ENCODE measurements at places on chromosomes 5 and 9. TPM values are rescaled to one million over a fixed set of nuclear protein-coding genes. Genes with fewer than 3 reads are reported as not detected.

DNA sequence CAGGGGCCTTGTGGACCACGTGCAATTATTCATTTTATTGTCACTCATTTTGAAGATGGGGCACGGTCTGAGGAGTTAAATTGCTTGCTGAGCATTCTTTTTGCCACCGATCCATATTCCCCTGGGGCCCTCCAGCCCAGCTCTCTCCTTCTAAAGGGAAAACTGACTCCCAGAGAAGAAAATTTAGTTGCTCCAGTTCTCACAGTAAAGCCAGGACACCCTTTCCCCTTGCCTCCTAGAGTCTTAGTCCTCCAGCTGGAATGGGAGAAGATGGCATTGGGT is 1.0 kb upstream of the PANK3 start:
- no peak for DNase-seq
- H3K4me3 ChIP-seq: peak overlapping the region; percentile 84
- peaks cover 8% of the 10 kb centered on the region for H3K36me3 ChIP-seq
- peaks cover 29% of the 10 kb centered on the region for H3K4me1 ChIP-seq

GRCh38 chr9:110994771-110995241 is 43.5 kb downstream of the LPAR1 start:
- no peaks in the 10 kb centered on the region for H3K36me3 ChIP-seq
- H3K27me3 ChIP-seq: peaks cover 2% of the 10 kb centered on the region
- H3K4me3 ChIP-seq: no peak overlapping the region

- no peaks in the 10 kb centered on the region for H3K27me3 ChIP-seq
- peaks cover 57% of the 10 kb centered on the region for H3K36me3 ChIP-seq
- no peak overlapping the region for H3K4me3 ChIP-seq
- H3K4me1 ChIP-seq: peaks cover 69% of the 10 kb centered on the region
Observed at GRCh38 chr5:151132963-151133362, 24.6 kb downstream of the ANXA6 start.

DNA sequence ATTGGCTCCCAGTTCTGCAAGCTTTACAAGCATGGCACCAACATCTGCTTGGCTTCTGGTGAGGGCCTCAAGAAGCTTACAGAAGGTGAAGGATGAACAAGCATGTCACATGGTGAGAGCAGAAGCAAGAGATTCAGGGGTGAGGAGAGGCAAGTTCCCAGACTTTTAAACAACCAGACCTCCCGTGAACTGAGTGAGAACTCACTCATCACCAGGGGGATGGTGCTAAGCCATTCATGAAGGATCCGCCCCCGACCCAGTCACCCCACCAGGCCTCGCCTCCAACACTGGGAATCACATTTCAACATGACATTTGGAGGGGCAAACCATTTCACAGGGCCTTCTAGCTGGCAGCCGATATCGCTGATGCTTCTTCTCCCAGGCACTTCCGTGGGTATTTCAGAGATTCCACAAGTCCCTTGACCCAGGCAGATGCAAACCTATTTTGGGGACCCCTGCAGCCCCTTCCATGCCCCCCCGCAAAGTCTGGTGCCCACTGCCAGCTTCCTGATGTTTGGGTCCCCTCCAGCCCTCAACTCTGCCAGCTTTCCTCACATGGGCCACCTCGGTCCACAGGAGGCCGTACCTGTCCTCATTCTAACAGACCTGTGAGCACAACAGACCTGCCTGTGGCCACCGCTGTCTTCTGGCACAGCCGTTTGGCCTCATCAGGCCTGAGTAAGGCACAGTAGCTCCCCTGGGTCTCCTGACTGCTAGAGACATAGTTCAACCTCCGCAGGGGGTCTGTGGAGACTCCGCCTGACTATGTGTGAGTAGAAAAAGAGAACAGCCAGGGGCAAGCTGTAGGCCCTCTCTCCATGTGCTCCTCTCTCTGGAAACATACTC is 60.7 kb upstream of the ANGPTL2 start:
- H3K4me1 ChIP-seq: no peaks in the 10 kb centered on the region
- no peaks in the 10 kb centered on the region for H3K36me3 ChIP-seq
- H3K27me3 ChIP-seq: no peaks in the 10 kb centered on the region
- no peak overlapping the region for H3K4me3 ChIP-seq
- H3K27ac ChIP-seq: no peak overlapping the region

RUSC2 gene
- total RNA-seq: 4.0 TPM

- peaks cover 21% of the 10 kb centered on the region for H3K27me3 ChIP-seq
- peaks cover 33% of the 10 kb centered on the region for H3K4me1 ChIP-seq
- H3K4me3 ChIP-seq: no peak overlapping the region
- H3K36me3 ChIP-seq: no peaks in the 10 kb centered on the region
- no peak overlapping the region for H3K27ac ChIP-seq
- DNase-seq: peak; percentile 60
Observed at GRCh38 chr9:1880038-1880565, 135.0 kb upstream of the SMARCA2 start.

GRCh38 chr5:36079200-36079781 is 12.6 kb upstream of the UGT3A2 start:
- H3K4me1 ChIP-seq: no peaks in the 10 kb centered on the region
- no peaks in the 10 kb centered on the region for H3K36me3 ChIP-seq
- no peak overlapping the region for H3K27ac ChIP-seq
- H3K4me3 ChIP-seq: no peak overlapping the region
- peaks cover 11% of the 10 kb centered on the region for H3K27me3 ChIP-seq
- DNase-seq: peak; percentile 47

GRCh38 chr5:122101636-122102285 is 23.7 kb upstream of the LOX start:
- no peaks in the 10 kb centered on the region for H3K4me1 ChIP-seq
- no peak overlapping the region for H3K27ac ChIP-seq
- no peaks in the 10 kb centered on the region for H3K36me3 ChIP-seq

DNA sequence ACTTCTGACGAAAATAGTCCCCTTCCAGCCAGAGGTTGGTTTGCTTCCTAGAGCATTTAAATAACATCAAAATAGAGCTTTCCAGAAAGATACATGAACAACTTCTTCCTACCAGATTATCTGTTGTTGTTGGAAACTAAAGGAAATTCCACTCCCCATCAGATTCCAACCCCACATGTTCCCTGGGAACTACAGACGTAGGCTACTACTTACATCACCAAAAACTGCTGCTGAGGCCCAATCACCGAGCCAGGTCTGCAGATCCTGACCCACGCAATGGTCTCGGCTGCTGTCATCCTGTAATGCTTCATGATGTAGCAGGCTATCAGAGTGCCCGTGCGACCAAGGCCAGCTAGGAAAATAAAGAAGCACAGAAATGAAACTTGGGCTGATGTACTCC is 73.4 kb downstream of the HABP4 start:
- H3K4me3 ChIP-seq: no peak overlapping the region
- peaks cover 20% of the 10 kb centered on the region for H3K4me1 ChIP-seq
- no peak for DNase-seq
- H3K27me3 ChIP-seq: no peaks in the 10 kb centered on the region
- no peaks in the 10 kb centered on the region for H3K36me3 ChIP-seq

WNT8A gene
- not detected for total RNA-seq

PCDHGB1 gene
- not detected for total RNA-seq

- peaks cover 2% of the 10 kb centered on the region for H3K27me3 ChIP-seq
- no peaks in the 10 kb centered on the region for H3K36me3 ChIP-seq
- no peak overlapping the region for H3K27ac ChIP-seq
- DNase-seq: no peak
Observed at GRCh38 chr9:99749641-99750040, 72.0 kb upstream of the NR4A3 start.

DNA sequence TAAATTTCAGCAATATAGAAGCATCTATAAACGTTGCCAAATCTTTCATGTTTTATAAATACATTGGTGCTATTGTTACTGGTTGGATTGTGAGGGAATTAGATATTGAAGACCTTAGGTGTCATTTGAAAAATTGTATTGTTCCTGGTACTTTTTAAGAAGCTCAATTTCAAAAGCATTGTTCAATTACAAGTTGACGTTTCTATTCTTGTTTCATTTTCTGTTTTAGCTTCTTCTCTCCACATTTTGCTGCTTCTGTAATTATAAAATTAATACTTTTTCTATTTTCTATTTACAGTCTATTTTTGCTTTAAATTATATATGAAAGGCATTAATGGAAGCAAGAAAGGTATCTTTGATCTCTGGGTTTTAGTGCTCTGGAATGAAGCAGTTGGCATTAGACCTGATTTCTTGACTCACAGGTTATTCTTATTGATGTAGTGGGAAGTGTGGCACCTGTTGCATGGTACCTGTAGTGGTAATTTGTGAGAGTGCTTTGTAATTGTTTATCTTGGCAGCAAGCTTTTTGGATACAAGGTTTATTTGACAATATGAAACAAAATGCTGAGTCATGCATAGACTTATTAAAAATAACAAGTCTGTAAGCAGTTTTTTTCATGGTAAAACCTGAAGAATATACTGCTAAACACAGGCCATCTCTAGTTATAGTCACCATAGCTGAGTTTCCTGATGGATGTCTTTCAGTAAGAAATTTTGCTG is 13.2 kb downstream of the MACIR start:
- DNase-seq: no peak
- peaks cover 8% of the 10 kb centered on the region for H3K4me1 ChIP-seq
- H3K4me3 ChIP-seq: no peak overlapping the region
- no peak overlapping the region for H3K27ac ChIP-seq
- H3K36me3 ChIP-seq: peaks cover 14% of the 10 kb centered on the region

ENC1 gene
- 0.74 TPM for total RNA-seq

DNA sequence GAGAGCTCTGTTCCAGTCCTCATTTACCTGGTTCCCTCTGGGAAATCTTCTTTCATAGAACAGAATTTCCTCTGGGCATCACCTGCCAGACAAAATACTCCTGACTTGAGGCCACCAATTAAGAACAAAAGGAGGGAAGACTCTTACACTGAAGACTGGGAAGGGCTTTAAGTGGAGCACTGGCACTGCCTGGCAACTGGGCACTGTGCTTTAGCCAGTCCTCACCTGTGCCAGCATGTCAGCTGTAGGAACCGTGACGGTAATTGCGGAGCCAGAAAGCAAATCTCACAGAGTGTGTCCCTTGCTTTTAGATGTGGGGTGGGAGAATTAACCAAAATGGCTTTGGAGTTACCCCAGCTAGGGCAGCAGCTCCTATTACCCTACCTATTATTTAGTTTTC is 40.6 kb downstream of the FAM219A start:
- H3K4me1 ChIP-seq: no peaks in the 10 kb centered on the region
- H3K27me3 ChIP-seq: no peaks in the 10 kb centered on the region
- H3K4me3 ChIP-seq: no peak overlapping the region
- no peaks in the 10 kb centered on the region for H3K36me3 ChIP-seq
- no peak overlapping the region for H3K27ac ChIP-seq
- no peak for DNase-seq

TNC gene
- 0.05 TPM for total RNA-seq

GRCh38 chr9:113536483-113537228 is 73.1 kb downstream of the RGS3 start:
- no peak for DNase-seq
- H3K36me3 ChIP-seq: no peaks in the 10 kb centered on the region
- no peaks in the 10 kb centered on the region for H3K27me3 ChIP-seq
- H3K27ac ChIP-seq: no peak overlapping the region
- no peaks in the 10 kb centered on the region for H3K4me1 ChIP-seq

PCDHGA12 gene
- not detected for total RNA-seq

DNA sequence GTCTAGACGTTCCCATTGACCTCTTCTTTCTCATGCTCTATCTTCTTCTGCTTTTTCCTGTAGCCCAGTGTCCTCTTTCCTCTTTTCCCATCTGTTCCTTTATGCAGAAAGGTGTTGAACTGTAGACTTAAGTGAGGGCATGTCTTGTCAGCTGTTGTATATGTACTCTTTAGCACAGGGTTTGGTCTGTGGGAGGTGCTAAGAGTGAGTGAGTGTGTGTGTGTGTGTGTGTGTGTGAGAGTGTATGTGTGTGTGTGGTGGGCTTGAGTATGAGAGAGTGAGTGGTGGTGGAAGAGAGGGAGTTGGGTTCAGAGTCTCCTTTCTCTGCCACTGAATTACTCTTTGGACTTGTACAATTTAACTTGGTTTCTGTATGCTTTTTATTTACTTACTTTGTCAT is 10.3 kb upstream of the ROPN1L start:
- DNase-seq: no peak
- H3K27me3 ChIP-seq: no peaks in the 10 kb centered on the region
- peaks cover 36% of the 10 kb centered on the region for H3K36me3 ChIP-seq
- peaks cover 6% of the 10 kb centered on the region for H3K4me1 ChIP-seq
- H3K27ac ChIP-seq: peak overlapping the region; percentile 25

ORM1 gene
- not detected for total RNA-seq

TSSK1B gene
- not detected for total RNA-seq

- no peaks in the 10 kb centered on the region for H3K36me3 ChIP-seq
- DNase-seq: peak; percentile 72
- peaks cover 9% of the 10 kb centered on the region for H3K27me3 ChIP-seq
- H3K4me1 ChIP-seq: no peaks in the 10 kb centered on the region
- H3K27ac ChIP-seq: no peak overlapping the region
- no peak overlapping the region for H3K4me3 ChIP-seq
Observed at GRCh38 chr9:21434202-21435014, 5.8 kb upstream of the IFNA1 start.

SMAD5 gene
- total RNA-seq: 0.50 TPM

GRCh38 chr5:90054612-90055011 is 354.9 kb downstream of the CETN3 start:
- DNase-seq: no peak
- no peaks in the 10 kb centered on the region for H3K36me3 ChIP-seq
- no peak overlapping the region for H3K4me3 ChIP-seq
- H3K27me3 ChIP-seq: no peaks in the 10 kb centered on the region
- H3K27ac ChIP-seq: no peak overlapping the region

DNA sequence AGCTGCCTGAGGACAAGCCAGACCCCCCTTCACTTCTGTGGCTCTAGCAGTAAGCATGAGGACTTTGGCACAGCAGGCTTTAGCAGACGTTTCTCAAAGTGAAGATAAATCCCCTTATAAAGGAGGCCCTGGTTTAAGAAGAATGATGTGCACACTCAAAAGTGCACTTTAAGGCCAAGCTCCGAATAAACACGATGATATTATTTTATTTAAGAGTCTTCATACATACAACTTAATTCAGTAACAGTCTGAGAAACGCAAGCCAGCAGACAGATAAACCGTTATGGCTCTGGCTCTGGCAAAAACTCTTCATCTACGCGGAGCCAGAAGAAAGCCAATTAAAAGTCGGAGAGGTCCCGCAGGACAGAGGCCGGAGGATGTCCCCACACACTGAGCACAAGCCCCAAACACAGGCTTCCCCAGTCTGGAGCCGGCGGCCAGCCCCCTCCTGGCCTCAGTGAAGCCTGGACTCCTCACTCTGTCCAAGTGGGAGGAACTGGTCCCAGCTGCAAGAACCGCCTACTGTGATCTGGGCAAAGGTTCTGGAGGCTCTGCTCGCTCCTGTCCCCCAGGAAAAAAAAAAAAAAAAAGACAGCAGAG is 44.6 kb downstream of the ADAMTS2 start:
- H3K4me3 ChIP-seq: no peak overlapping the region
- no peak for DNase-seq
- H3K27me3 ChIP-seq: peaks cover 8% of the 10 kb centered on the region
- no peaks in the 10 kb centered on the region for H3K36me3 ChIP-seq

DNA sequence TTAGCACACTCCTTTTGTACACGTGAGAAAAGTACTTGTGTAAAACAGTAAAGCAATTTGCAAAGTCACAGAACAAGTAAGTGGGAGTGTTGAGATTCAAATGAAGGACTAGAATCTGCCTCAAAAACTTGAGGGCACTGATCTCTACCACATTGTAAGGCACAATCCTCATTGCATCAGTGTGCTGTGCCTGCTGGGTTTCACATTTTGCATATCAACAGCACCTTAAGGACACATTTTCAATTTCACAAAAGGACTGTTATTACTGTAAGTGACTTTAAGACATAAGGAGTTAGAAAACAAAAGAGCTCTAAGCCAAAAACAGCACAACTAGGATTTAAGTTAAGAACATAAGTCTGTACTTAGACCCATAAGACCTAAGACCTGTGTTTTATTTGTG is 44.7 kb upstream of the HK3 start:
- no peak for DNase-seq
- peaks cover 22% of the 10 kb centered on the region for H3K36me3 ChIP-seq
- no peaks in the 10 kb centered on the region for H3K4me1 ChIP-seq
- H3K27ac ChIP-seq: no peak overlapping the region
- no peak overlapping the region for H3K4me3 ChIP-seq
- no peaks in the 10 kb centered on the region for H3K27me3 ChIP-seq

Measured in activated naive CD4-positive, alpha-beta T cell treated with anti-CD3 and anti-CD28 coated beads for 36 hours (primary cell).